ENCODE measurements at places on chromosomes 4 and X.

DNA sequence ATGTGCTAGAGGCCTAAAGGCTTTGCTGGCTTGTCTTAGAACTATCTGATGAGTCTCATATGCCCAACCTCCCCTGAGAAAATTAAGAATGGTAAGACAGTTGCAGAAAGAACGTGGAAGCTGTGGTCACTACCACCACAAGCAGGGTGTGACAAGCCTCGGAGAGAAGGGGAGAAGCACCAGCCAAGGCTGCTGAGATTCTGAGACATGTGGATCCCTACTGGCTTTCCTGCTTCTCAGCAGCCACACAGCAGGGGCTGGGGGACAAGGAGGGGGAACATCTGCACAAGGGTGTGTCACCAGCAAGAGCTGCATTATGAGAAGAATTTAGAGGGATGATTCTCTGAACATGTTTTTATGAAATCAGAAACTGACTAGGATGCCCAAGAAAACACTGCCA, 19.4 kb downstream of the TAPT1 start:
- DNase-seq: peak; percentile 20

GRCh38 chrX:141989134-141989533, 85.4 kb downstream of the MAGEC1 start:
- no peak for DNase-seq

DNA sequence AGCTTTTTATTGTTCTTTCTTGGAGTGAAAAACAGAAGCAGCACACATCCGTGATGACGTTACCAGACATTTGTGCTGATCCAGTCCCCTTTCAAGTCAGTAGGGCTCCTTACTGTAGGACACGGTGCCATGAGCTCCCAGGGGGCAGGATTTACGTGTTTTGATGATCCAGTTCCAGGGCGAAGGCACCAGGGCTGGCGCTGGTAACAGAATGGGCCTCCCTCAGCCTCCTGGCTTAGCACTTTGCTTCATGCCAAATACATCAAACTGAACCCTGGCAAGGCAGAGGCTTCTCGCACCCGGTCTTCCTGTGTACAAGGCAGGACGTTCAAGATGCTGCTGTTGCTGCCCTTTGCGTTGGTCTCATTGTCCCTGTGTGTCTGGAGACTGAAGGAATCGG, 66.6 kb upstream of the PSAPL1 start:
- no peak for DNase-seq

DNA sequence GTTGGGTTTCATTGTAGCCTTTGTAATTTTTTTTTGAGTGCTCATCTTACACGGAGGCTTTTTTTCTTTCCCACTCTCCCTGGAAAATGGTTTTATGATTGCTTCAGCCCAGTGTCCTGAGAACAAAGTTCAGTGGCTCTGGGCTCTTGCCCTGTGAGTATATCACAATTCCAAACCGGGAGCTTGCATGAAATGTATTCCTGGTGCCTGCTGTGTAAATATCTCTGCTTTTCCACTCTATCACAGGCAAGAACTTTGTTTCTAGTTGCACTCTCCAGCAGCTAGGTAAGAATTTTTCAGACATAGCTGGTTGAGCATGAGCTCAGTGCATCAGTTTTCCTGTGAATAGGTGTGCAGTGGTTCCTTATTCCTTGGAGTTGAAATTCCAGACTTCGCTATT, 60.8 kb downstream of the SUPT20HL2 start:
- no peak for DNase-seq

- DNase-seq: no peak
These were observed 10.9 kb downstream of the SH3D19 start for GRCh38 chr4:151314479-151314878.

DNA sequence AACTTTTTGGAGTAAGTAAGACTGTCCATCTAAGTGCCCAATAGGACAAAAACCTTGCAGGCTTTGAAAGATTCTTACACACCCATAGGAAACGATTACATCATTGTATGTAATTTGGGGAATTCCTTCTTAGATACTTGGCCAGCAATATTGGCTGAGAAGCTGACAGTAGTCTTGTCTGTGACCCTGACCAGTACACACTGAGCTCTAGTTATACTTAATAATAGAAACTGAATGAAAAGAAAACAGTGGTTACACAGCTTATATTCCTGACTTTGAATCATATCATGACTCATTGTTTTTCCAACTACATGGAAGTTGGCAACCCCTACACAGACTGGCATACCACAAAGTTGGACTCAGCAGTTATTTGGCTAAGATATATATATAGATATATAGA, 7.1 kb upstream of the TLR2 start:
- DNase-seq: peak; percentile 83

DNA sequence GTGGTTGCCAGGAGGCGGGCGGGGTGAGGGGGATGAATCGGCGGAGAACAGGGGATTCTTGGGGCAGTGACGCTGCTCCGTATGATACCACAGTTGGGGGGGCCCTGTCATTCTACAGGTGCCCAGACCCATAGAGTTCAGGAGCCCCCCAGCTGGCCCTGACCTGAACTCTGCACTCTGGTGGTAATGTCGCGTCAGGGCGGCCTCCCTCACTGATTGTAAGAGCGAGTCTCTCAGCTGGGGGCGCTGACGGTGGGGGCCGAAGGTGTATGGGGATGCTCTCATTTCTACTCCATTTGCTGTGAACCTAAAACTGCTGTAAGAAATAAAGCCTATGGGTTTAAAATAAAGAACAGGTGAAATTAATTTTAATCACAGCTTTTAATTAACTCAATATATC, 91.8 kb upstream of the PSAPL1 start:
- no peak for DNase-seq

GRCh38 chr4:34850421-34850820, 1393.9 kb downstream of the ARAP2 start:
- DNase-seq: no peak

DNA sequence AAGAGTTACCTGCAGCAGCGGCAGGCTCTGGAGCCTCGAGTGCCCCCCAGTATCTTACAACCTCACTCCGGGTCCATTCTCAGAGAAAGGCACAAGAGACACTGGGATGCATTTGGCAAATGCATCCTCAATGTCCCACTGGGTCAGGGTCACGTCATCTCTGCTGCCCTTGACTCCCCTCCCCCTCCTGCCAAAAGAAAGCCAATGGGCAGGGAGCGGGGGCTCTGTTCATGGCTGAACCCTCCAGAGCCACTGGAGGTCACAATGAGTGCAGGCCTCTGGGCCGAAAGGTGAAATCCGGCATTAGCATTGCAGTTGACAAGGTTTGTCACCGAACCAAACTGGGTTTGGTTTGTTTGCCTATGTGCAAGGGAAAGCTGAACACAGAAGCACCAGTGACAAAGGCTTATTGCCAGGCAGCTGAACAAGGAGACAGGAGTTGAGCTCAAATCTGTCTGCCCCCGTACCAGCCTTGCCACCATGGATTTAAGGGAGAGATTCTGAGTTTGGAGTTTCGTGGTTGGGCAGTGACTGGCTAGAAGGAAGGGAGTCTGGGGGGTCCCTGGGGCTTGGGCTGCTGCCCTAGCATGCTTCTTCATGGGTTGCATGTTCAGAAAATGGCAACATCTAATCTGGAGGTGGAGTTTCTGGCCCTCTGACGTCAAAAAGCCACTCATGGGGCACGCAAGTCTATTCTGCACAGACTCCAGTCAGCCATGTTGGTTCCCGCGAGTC, 64.3 kb downstream of the HTRA3 start:
- DNase-seq: no peak

GRCh38 chr4:51836549-51836948, 6.4 kb upstream of the DCUN1D4 start:
- DNase-seq: peak; percentile 13

GRCh38 chrX:78327370-78328086, at the start of gene CYSLTR1:
Gene CYSLTR1, minus strand, starts transcription at chrX:78327611. Its CDS starts 53,865 bp downstream, at chrX:78273746.
- DNase-seq: no peak

- DNase-seq: no peak
These were observed 1333.7 kb upstream of the DIAPH2 start for GRCh38 chrX:95350774-95351488.

- no peak for DNase-seq
These were observed 1153.8 kb downstream of the STIM2 start for GRCh38 chr4:28014469-28014868.

DNA sequence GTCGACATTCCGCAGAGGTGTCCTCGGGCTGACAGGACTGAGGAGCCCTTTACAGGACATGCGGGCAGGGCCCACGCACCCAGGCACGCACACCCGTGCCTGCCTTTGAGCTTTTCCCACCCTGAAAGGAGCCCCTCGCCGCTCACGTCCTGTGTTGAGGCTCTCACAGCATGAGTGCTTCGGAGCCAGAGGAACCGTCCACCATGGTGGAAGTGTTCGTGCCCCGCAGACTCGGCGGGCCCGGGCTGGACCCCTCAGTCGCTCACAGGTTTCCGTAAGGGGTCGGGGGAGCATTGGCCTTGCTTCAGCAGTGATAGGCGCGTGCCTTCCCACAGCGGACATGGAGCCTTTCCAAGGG, 36.9 kb downstream of the PIGG start:
- DNase-seq: no peak
